Activated CD8-positive, alpha-beta T cell treated with anti-CD3 and anti-CD28 coated beads for 36 hours (primary cell): ENCODE measurements at places on chromosomes 11 and 22. TPM values are rescaled to one million over a fixed set of nuclear protein-coding genes. Genes with fewer than 3 reads are reported as not detected.

GRCh38 chr22:30420347-30421125 lies 5.0 kb upstream of the MTFP1 start:
- H3K36me3 ChIP-seq = peaks cover 70% of the 10 kb centered on the region
- peak overlapping the region; percentile 84 for H3K27ac ChIP-seq
- peak overlapping the region; percentile 54 for H3K4me3 ChIP-seq
- peaks cover 37% of the 10 kb centered on the region for H3K4me1 ChIP-seq

GRCh38 chr11:126969865-126970479 lies 30.6 kb downstream of the KIRREL3 start:
- H3K27ac ChIP-seq = no peak overlapping the region
- no peak for DNase-seq
- peaks cover 27% of the 10 kb centered on the region for H3K27me3 ChIP-seq
- no peaks in the 10 kb centered on the region for H3K4me1 ChIP-seq

DNA sequence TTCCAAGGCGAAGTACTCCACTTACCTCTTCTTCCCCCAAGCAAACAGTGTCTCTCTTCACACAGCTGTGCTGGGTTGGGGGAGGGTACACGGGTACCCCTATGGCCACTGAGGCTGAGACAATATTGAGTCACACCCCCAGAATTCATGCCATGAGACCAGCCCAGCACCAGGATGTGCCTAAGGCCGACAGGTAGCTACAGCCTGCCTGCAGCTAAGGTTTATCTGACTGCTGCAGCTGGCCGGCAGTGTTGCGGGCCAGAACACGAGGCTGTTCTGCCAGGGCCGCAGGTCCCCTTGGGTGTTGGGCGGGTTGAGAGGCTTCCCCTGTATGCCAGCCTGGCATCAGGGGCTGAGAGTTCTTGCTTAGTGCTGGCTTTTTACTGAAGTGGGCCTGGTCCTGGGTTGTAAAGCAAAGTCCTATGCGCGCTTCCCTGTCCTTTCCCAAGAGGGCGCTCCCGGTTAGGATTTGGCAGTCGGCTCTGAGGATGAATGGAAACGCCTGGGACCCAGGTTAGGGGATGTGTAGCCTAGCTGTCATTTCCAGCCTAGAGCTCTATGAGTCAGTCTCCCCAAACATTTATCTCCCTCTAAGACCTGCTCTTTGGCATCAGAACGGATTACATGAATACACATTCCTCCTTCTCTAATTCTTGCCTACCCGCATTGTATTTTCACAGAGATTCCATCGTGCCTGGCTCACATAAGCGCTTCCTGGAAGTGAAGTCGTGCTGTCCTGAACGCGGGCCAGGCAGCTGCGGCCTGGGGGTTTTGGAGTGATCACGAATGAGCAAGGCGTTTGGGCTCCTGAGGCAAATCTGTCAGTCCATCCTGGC lies 7.1 kb downstream of the USP18 start:
- peaks cover 7% of the 10 kb centered on the region for H3K4me1 ChIP-seq
- no peaks in the 10 kb centered on the region for H3K27me3 ChIP-seq
- no peak overlapping the region for H3K27ac ChIP-seq
- peak; percentile 76 for DNase-seq
- no peak overlapping the region for H3K4me3 ChIP-seq
- no peaks in the 10 kb centered on the region for H3K36me3 ChIP-seq

- no peaks in the 10 kb centered on the region for H3K4me1 ChIP-seq
- peaks cover 2% of the 10 kb centered on the region for H3K27me3 ChIP-seq
- peaks cover 2% of the 10 kb centered on the region for H3K36me3 ChIP-seq
- no peak overlapping the region for H3K27ac ChIP-seq
These were observed 18.1 kb downstream of the THY1 start for GRCh38 chr11:119404872-119405271.

GRCh38 chr22:38873469-38874411 lies 1.7 kb upstream of the CBX6 start:
- H3K36me3 ChIP-seq = peaks cover 22% of the 10 kb centered on the region
- no peaks in the 10 kb centered on the region for H3K27me3 ChIP-seq
- DNase-seq = peak; percentile 88
- H3K27ac ChIP-seq = peak overlapping the region; percentile 87
- H3K4me3 ChIP-seq = peak overlapping the region; percentile 92

DNA sequence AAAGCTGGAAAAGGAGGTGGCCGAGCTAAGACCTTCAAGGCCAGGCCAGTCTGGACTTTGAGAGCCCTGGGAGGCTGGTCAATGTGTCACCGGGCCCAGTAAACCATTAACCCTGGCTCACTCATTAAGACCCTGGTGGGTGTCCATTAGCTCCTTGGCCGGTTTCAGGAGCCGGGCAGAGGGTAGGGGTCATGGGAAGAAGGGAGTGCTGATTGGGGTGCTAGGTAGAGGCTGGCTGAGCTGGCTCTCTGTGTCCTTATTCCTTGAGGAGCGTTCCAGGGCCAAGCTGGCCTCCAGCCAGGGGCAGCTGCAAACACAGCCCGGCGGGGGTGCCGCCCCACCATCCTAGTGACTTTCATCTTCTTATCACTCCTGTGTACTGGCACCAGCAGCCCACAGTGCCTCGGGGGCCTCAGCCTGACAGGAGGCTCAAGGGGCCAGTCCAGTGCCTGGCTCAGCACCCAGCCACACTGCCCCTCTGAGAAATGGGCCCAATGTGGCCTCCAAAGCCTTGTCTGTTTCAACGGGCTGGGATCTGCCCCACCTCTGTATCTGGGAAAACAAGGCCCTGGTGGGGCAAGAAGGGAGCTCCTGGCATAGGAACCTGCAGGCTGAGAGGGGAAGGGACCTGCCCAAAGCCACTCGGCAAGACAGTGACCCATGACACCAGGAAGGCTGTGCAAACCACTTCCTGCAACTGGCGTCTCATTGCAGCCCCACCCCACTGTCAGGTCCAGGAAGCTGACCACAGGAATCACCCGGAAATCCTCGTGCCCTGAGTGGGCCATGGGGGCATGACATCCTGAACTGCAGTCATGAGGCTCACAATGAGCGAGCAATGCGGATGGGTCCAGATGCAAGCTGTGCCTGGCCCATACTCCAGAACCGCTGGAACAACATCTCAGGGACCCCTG lies 15.1 kb upstream of the RGL4 start:
- DNase-seq = peak; percentile 22
- no peak overlapping the region for H3K4me3 ChIP-seq
- H3K27me3 ChIP-seq = no peaks in the 10 kb centered on the region
- H3K4me1 ChIP-seq = peaks cover 8% of the 10 kb centered on the region
- H3K27ac ChIP-seq = no peak overlapping the region

Gene TMA7B
- 2.3 TPM for total RNA-seq
